ENCODE measurements at places on chromosomes 5 and 9.

GRCh38 chr5:41087461-41087860 is 16.3 kb upstream of the MROH2B start:
- no peak for DNase-seq

- DNase-seq = no peak
Measured at GRCh38 chr5:115386657-115387056, 90.2 kb upstream of the CCDC112 start.

GRCh38 chr5:78916044-78916443 is 69.1 kb downstream of the ARSB start:
- no peak for DNase-seq

DNA sequence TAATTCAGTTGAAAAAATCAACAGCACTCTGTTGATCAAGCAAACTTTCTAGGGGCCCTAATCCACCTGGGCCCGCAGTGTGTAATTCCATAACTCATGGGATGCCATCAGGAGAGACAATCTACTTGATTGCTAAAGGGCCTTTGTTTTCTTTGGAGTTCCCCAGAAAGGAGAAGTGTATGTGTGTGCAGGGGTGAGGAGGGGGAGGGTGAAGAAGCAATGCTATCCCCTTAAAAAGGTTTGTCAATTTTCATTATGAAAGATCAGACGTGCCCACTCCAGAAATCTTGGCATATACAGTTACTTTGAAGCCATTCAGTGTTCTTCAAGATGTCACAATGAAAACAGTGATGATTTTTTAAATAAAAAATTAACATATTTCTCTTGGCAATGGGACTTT is 6.2 kb downstream of the PARP8 start:
- no peak for DNase-seq

DNA sequence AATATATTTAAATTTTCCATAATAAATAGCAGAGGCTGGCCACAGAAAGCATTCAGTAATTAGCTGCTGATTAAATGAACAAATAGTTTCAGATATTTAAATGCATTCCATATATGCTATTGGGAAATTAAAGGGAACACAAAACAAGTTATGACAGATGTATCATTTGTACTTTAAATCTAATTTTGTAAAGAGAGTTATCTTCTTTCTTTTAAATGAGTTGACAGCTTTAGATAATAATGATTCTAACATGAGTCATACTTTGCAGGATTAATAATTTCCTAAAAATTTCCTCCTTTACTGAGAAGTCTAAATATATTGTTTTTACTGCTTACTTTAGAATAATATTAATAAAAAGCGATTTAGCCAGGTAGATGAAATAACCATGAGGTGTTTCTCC is 320.1 kb downstream of the ADAMTS6 start:
- no peak for DNase-seq

DNA sequence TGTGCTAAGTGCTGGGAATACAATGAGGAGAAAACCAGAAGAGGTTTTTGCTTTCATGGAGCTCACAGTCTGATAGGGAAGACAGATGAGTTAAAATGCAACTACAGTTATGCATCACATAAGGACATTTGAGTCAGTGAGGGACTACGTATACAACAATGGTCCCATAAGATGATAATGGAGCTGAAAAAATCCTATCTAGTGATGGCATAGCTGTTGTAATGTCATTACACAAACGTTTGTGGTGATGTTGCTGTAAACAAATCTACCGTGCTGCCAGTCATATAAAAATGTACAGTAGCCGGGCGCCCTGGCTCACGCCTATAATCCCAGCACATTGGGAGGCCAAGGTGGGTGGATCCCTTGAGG is 110.1 kb upstream of the RAD23B start:
- no peak for DNase-seq

DNA sequence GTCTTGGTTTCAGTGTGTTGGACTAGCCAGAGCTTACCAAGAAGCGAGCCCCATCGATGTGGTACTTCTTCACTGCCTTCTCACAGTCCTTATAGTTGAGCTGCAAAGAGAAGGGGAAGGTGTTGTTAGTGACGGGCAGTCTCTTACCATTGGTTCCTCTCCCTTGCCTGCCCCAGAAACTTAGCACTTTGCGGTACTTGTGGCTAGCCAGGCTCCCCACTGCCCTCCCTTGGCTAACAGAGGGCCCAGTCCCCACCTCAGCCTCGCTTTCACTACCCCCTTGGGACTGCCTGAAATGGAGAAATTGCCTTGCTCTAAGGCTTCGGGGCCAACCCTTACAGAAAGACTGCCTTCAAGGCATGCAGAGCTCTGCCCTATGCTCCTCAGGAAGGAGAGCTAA is 4.3 kb downstream of the LCP2 start:
- no peak for DNase-seq

DNA sequence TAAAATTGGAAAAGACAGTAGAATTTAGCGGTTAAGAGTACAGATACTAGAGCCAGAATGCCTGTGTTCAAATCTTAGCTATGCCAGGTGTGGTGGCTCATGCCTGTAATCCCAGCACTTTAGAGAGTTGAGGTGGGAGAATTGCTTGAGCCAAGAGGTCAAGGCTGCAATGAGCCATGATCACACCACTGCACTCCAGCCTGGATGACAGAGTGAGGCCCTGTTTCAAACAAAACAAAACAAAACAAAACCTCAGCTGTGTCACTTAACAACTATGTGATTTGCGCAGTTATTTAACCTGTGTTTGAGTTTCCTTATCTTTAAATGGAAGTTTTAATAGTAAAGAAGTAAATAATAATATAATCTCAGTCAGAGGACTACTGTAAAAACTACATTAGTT is 68.3 kb downstream of the TBCA start:
- no peak for DNase-seq

GRCh38 chr5:173963182-173963838 is 25.7 kb upstream of the C5orf47 start:
- DNase-seq = no peak

DNA sequence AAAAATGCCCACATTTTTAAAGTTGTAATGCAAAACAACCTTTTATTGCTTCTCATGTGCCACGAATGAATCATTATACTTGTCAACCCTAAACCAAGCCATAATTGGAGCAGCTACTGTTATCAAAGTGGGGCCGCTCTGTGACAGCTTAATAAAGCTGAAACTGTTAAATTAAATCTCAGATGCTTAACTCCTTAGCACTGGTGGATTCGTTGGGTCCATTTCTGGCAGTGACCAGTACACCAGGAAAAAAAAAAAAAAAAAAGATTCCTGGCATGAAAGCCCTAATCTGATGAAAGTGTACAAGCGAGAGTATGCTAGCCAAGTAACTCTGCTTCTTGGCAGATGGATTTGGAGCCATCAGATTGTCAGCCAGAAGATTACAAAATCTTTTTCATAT is 164.8 kb downstream of the ZSWIM6 start:
- DNase-seq = no peak

- no peak for DNase-seq
Measured at GRCh38 chr9:2116073-2116472, 100.9 kb downstream of the SMARCA2 start.

GRCh38 chr9:26078706-26079105 is 400.5 kb upstream of the TUSC1 start:
- DNase-seq = no peak

DNA sequence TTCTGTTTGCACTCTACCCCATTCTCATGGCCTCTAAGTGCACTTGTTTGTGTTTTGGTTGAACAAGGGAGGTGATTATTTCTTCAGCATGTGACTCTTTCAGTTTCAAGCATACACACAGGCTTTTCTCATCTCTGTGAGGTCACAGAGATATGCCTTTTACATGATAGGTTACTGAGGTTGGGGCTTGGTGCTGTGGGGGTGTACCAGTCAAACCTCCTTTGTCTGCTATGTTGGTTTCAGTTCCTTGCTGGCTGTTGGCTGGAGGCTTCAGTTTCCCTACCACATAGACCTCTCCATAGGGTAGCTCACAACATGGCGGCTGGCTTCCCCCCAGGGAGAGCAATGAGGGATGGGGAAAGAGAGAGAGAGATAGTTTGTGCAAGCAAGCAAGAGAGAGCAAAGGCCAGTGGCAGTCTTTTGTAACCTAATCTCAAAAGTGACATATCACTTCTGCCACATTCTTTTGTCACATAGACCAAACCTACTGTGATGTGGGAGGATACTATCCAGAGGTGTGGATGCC is 96.7 kb upstream of the SEMA6A start:
- no peak for DNase-seq

DNA sequence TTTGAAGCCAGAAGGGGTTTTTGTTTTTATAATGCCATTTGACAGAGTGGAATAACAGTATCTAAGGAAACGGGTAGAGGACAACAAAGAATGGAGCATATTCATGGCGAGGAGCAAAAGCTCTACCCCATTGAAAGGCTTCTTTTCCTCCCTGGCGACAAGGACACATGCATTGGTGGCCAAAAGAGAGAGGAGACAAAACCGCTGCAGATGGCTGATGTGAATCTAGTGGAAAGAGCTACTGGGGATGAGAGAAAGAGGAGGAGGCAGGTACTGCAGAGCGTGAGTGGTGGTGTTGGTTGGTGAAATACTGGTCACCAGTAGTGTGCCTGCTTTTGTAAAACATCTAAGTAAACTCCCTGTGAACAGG is 491 bp downstream of the APC start:
- DNase-seq = no peak

DNA sequence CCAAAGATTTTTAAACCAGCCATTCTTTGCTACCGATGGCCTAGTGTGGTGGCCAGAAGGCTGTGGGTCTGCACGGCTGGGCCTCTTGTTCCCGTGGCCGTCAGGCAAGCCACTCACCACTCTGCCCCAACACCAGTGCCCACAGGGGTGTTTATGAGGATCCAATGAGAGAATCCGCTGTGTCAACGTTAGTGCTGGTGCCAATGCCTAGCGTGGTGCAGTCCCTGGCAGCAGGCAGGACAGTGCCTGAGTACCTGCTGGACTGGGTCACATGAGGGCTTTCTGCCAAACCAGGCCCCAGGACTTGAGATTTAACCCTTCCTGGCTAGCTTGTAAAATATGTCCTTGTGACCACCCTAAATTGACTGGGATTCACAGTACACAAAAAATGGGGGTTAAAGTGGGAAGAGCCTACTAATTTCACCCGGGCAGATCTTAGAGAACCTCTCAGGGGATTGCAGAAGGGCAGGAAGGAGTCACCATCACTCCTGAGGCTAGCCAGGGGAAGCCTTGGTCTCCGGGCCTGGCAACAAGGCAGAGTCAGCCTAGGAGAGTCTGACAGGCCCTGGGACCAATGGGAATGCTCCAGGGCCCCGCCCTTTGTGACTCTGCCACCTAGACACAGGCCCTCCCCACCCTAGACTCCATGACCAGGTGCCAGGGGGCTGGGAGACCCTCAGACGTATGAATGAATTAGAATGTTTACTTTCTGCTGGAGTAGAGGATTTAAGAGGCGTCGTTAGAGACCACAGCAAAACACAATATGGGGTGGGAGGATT is 63.2 kb upstream of the FSTL4 start:
- DNase-seq = no peak
